ENCODE measurements at places on chromosomes 2 and 18.

DNA sequence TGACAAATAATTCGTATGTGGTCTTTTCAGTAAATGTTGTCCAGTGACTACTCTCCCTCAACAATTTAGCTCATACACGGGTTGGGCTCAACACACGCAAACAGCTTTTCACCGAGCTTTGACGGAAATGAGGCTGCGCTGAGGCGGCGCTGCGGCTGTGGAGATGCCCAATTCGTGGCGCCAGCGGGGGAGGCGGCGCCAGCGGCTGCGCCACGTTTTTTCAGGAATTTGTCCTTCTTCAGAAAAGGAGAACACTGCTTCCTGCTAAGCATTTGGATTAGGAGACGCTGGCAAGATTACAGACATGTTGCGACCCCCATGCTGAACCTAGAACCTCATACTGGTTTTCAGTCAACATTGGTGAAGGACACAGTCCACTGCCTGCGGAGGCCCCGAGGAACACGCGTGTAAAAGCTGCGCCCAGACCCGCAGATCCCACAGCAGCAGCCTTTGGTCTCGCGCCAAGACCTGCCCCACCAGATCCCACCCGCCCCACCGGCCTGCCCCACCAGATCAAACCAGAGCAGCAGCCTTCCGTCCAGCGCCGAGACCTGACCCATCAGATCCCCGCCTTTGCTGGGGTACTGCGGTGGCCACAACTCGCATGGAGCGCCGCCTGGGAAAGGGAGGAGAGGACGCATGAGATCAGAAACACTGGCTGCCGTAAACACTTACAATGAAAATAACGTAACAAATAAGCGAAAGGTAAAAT lies 173.8 kb downstream of the TMEM18 start:
- peak; percentile 64 for DNase-seq

DNA sequence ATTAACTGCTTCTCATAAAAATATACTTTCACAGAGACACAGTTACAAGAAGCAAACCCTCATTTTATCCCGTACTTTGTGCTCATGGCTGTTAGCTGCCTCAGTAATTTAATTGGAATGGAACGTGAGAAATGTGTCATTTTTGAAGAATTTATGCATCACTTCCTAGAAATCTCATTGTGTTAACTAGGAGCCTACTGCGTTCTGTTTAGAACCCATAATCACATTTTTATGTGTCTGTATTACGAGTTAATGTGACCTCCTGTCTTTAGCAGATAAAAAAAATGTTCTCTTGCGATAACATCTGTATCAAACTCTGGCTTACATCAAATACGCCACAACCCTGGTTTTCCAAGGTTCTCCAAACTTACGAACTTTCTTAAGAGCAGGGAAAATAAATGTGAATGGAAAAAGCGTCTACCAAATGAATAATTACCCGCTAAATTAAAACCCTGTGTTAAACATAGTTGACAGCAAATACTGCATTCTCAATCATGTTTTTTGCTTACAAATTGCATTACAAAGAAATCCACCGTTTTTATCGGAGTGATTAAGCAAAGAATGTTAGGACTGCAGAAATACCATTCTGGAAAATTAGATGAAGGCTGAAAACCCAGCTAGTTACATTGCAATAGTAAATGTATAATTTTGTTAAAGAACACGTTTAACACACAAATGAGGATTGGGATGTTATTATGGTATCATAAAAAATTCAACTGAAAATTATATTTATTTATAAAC lies 12.1 kb upstream of the GBX2 start:
- no peak for DNase-seq

DNA sequence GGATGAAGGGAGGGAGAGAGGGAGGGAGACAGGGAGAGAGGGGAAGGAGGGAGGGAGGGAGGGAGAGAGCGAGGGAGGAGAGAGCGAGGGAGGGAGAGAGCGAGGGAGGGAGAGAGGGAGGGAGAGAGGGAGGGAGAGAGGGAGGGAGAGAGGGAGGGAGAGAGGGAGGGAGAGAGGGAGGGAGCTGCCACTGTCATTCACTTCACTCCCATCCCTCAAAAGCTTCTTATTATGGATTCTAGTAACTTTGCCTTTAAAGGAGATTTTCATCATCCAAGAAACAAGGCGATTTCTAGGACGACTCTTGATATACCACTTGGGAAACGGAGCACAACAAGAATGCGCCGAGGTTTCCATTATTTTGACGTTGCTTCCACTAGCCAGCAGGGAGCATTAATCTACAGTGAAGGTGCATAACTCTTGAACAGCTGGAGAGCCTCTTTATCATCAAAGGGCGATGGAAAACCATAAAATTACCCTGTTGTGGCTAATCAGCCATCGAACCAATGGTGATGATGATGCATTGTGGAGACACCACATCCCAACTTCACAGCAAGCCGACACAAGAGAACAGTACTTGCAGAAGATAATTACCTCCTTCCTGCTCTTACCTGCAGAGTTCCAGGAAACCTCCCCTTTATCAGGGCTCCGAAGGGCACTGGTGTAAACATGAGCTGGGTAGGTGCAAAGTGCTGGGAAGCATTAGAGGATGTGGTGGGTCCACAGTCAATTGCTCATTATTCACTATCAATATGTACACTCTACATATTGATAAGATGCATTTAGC lies 130.5 kb downstream of the EIPR1 start:
- DNase-seq = peak; percentile 14

GRCh38 chr2:27249891-27250651 lies 12.8 kb downstream of the SLC30A3 start:
- no peak for DNase-seq

DNA sequence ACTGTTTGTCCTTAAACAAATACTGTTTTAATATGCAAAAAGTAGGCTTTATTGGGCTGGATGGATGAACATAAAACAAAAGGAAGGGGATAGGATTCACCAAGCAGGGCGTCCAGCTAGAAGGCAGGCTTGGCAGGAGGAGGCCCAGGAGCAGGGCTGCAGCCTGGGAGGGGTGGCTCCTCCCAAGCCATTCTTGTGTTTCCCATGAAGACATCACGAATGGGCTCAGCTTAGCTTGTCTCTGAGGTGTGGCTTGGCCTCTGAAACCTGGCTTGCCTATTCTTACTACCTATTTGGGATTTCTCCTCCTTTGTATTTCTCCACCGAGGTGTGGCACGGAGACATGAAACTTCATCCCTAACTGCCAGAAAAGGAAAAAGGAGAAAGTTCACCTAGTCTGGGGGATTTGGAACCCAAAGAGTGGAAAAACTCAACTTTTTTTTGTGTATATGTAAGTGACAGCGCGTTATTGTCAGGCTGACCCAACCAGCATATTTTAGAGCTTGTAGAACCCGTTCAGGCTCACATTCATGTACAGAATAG lies 481.9 kb upstream of the SPRED2 start:
- no peak for DNase-seq

- DNase-seq = no peak
Observed at GRCh38 chr2:175207741-175208438, 26.4 kb upstream of the ATP5MC3 start.

GRCh38 chr2:151907286-151908203 lies 79.3 kb upstream of the ARL5A start:
- no peak for DNase-seq

- no peak for DNase-seq
Observed at GRCh38 chr18:21004726-21005125, 106.9 kb downstream of the ROCK1 start.

Measured in vagina (tissue), 2 donors.